Central memory CD8-positive, alpha-beta T cell (primary cell): ENCODE measurements at places on chromosomes 2 and 18.

DNA sequence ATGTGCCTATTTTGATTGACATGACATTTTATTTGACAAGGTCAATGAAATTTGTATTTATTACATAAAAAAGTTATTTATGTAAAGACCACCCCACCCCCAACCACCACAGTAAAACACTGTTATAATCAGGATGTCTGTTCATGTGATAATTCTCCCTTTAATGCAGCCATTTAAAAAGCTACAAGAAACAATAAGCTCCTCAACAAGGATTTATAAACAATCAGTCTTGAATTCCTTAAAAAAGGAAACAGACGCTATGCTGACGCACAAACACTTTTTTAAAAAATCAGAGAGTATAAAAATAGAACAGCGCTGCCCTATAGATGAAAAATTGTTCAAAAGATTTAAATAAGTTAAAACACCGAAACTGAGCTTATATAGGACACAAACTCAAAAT, 102.2 kb downstream of the SOS1 start:
- DNase-seq: no peak

GRCh38 chr2:134275058-134275862, 21.4 kb downstream of the MGAT5 start:
- no peak for DNase-seq

- DNase-seq: peak; percentile 58
Observed at GRCh38 chr2:112541315-112542122, 746 bp upstream of the POLR1B start.

DNA sequence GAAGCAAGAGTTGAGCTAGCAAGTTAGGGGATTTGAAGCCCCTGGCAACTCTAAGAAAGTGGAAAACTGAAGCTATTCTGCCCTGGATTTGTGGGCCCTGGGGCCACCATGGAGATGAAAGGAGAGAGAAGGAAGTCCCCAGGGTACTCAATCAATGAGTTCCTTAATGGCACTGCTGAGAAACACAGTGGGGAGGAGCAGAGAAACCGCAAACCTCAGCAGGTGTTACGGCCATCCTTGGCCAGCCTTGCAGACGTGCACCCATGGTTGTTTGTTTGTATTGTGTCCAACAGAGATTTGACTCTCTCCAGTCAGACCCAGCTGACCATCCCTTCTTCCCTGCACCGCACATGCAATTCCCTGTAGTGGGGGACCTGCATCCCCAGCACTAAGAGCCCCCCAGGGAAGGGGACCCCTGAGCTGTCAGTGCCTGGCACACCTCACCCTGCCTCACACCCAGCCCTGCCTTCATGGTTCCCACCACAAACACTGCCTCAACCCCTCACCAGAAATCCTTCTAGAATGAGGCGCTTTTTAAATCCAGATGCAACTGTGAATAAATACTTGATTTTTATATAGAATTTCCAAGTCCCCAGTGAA, 255.3 kb downstream of the SH3BP4 start:
- no peak for DNase-seq

DNA sequence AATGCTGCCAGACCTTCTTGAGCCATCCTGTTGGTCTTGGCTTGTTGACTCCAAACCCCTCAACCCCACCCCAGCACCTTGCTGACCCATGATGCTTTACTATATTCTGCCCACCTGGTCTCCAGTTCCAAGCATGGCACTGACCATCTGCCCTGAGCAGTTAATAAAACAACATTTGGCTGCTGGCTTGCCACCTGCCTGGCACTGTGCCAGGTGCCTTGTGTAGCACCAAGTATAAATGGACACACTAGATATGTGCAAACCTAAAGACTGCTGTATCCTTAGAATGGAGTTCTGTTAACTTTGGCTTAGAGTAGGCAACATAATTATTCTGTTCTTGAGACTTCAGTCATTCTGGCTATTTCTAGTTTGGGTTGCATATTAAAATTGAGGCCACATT, 91.4 kb downstream of the ACSL3 start:
- no peak for DNase-seq

DNA sequence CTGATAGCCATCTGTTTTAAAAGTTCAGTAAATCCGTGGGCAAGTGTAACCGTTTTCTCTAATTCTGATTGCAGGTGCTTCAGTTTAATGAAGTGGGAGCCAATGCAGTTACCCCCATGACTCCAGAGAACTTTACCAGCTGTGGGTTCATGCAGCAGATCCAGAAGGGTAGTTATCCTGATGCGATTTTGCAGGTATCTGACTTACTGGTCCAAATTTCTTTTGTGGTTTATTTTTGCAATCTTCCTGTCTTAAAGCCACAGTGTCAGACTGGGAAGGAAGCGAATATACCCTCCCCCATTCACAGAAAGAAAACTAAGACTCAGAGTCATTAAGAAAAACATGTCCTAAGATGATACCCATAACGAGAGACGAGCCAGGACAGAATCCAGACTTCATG, 7.7 kb downstream of the SERPINB2 start:
- DNase-seq: no peak
